ENCODE measurements at places on chromosomes 4 and X.
A peak's percentile ranks its signal among the peaks of the same experiment; 100 is the strongest.

- no peak for DNase-seq
These were observed 287.9 kb downstream of the PPP1R2C start for GRCh38 chrX:42490111-42490510.

DNA sequence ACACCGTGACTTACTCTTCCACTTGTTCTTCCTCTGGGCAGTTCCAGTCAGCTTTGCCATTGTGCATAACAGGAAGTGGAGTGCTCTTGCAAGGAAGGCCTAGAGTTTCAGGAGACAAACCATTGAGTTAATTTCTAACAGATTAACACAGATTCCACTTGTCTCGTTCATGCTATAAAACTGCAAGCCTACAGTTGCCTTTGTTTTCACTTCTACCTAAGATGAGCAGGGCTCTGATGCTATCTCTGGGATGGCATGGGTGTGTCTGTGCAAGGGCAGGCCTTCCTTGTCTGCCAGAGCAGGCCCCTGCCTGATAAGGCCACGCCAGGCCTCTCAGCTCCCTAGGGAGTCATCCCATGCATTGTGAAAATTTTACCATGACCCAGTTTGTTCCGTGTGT lies 67.7 kb upstream of the PGRMC2 start:
- no peak for DNase-seq

GRCh38 chr4:125315576-125316400 lies 1.0 kb downstream of the FAT4 start:
- peak; percentile 75 for DNase-seq

DNA sequence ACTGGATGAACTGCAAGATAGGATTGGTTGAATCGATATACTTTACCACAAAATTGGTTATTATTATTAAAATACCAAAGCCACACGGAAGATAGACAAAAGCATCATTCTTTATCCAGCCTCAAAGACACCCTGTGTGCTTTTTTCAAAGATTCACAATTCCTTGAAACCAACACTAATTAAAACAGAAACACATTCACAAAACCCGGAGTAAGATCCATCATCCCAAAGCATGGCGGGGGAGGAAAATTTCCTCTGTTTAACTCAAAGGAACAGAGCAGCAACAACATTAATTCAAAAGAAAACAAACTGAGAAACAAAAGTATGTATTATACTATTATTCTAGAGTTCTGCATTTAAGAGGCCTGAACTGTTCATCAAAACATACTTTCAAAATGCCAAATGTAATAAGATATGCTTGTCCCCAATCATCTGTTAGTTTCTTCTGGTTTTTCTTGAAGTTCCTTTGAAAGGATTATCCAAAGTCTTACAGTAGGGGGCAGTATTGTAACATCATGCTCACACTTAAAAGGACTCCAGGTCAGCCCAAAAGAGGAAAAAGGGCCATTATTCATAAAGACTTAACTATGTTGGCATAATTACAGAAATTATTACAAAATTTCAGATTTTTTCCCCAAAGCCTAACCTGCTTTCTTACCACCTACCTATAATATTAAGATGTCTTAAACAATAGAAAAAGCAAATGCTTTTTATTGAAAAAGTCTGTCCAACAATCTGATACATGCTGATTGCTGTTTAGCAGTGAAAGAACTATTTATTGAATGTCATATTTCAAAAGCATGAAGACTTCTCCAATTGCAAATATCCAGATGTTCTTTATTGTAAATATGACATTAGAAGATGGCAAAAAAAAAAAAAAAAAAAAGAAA lies 168.7 kb downstream of the SCFD2 start:
- DNase-seq, result no peak

DNA sequence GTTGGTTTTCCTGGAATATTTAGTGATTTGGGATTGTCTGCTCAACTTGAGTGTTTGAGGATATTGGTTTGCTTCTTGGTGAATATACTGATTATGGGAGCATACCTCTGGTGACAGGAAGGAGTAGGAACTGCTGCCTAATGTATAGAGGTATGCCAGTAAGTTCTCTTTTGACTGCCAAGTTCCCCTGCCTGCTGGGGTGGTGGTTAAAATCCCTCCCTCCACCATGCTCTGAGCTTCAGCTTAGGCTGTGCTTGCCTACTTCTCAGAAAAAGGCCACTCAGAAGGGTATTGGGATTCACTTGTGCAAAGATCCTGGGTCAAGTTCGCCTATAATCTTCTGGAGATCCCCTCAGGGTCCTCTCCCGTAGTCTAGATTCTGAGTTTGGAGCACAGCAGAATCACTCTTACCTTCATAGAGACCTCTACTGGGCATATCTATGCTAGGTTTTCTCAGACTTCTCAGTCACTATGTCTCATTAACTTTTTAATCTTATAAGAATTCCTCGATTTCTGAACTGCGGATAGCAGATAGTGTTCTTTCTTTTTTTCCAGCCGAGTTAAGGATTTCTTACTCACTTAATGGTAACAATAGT lies 44.7 kb upstream of the DCK start:
- DNase-seq, result no peak

GRCh38 chrX:134847133-134847532 lies 143.7 kb upstream of the SMIM10 start:
- no peak for DNase-seq

DNA sequence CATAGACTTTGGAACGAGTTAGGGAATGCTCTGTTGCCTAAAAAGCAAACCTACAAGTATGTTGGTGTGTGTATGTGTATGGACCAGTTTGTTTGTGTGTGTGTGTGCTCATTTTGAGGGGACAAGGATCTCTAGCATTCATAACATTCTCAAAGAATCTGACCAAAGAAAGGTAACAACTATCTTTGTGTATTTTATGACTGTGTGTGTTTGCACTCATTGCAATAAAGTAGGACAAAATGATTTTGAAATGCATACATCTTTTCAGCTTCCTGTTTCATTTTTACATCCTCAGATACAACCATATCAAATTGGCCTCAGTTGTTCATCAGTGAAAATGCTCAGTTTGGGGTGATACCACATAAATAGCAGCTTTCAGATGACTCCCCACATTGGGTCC lies 8.3 kb upstream of the XK start:
- no peak for DNase-seq

DNA sequence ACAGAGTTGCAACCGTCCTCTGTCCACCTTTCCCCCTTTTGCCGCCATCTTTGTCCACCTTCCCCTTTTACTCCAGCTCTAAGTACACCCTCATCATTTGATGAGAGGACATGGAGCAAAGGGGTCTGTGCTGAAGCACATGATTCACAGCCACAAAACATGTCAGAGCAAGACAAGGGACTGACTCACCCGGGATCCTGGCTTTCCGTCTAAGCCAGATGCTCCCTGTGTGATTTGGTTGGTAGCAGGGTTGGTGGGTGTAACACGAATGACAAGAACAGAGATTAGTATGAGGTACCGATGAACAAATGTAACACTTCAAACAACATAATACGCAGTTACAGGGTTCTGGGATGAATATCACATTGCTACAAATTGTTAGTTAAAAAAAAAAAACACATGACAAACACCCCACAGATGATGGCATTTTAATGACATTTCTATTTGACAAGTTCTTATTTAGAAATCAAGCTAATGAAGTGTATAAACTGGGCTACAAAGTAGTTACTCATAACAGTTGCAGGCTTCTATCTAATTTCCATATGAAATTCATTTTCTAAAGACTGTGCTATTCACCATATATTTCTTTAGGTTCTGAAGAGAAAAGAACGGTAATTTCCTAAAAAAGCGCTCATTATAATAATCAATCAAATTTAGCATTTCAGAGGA lies 71.4 kb upstream of the ETNPPL start:
- no peak for DNase-seq

DNA sequence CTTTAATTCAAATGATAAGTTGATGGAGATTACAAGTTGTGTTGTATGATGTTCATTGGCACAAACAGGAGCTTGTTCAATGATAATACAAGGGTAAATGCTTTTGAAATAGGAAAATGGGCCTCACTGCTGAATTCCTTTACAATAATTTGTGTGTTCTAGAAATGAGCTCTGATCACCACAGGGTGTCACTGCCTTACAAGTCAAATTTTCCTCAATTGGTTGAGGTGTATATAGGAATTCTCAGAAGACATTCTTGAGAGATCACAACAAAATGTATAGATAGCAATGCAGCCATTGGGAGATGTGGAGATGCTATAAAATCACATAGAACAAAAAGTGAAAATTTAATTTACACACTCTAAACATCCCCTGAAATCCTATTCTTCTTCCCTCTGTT lies 49.6 kb downstream of the KLF8 start:
- DNase-seq, result no peak

- DNase-seq, result no peak
These were observed 62.2 kb upstream of the GRPEL1 start for GRCh38 chr4:7129871-7130620.

- no peak for DNase-seq
These were observed 31.1 kb downstream of the F11 start for GRCh38 chr4:186297013-186297645.

GRCh38 chrX:29852767-29853166 lies 362.6 kb upstream of the MAGEB2 start:
- no peak for DNase-seq

GRCh38 chrX:47420265-47420664 lies 49.9 kb downstream of the ZNF157 start:
- DNase-seq, result peak; percentile 28

DNA sequence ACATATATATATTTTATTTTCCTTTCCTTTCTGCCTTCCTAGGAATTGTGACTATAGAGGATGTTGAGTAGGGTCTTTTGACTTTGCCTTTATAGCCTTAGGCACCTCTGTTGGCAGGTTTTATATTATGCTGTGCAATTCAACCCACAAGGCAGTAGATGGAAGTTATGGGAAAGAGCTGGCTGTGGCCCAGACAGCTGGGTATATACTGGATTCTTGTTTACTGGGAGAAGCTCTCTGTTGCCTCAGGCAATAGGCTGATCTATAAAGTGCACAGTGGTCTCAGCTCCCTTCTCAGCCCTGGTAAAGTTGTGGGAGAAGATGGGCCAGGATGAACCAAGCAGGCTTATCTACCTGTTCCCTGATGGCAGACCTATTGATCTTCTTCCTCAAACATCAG lies 342.0 kb downstream of the GBA3 start:
- DNase-seq, result no peak

- DNase-seq, result no peak
These were observed 93.0 kb downstream of the GEMIN8 start for GRCh38 chrX:13936521-13937225.

DNA sequence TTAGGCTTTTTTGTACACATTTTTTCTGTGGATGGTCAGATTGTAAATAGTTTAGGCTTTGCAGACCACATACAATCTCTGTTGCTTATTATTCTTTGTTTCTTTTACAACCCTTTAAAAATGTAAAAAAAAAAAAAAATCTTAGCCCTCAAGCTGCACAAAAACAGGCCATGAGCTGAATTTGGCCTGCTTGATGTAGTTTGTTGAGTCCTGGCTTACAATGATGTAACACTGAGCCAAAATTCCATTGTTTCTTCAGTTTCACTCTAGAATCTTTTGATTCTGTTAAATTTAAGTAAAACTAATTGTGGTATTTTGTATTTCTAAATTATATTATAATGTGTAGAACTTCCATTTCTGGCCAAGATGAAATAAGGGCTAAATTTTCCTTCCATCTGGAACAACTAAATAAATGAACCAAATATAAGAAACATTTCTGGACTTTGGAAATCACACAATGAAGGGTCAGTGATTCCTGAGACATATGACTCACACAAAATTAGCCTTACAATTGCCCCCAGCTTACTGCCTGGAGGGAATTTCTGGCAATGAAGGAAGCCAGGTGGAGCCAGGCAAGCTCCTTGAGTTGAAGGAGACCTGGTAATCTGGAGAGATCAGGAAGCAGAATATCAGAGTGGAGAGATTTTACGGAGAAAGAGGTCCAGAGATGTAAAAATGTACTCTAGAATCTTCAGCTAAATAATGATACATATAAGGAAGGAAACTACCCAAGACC lies 29.8 kb downstream of the IQCM start:
- DNase-seq, result no peak

Data from coronary artery (tissue), 2 donors.